M059J (cell line): ENCODE measurements at places on chromosomes 12 and 14. TPM values are rescaled to one million over a fixed set of nuclear protein-coding genes. Genes with fewer than 3 reads are reported as not detected.

The BCL7A gene
- 3.9 and 4.0 TPM in 2 replicates for total RNA-seq

The LRP1 gene
- total RNA-seq: 8.5 and 24.9 TPM in 2 replicates

The EXOC3L4 gene
- total RNA-seq: not detected in 2 replicates

The RSRC2 gene
- 33.1 and 38.1 TPM in 2 replicates for total RNA-seq

The DIO3 gene
- not detected in 2 replicates for total RNA-seq

The SLC25A47 gene
- not detected in 2 replicates for total RNA-seq

The LALBA gene
- not detected in 2 replicates for total RNA-seq

The LHX5 gene
- 0.02 TPM in 1 of 2 replicates, not detected in the other for total RNA-seq

The TCHP gene
- total RNA-seq: 12.7 and 13.8 TPM in 2 replicates

The TGM1 gene
- 0.05 and 0.12 TPM in 2 replicates for total RNA-seq

The POTEM gene
- total RNA-seq: not detected in 2 replicates

The LBHD2 gene
- not detected in 2 replicates for total RNA-seq

The AP5M1 gene
- total RNA-seq: 39.5 and 46.9 TPM in 2 replicates

The CLEC7A gene
- 38.9 and 40.5 TPM in 2 replicates for total RNA-seq

The CAPZA3 gene
- total RNA-seq: not detected in 2 replicates

The CLEC4C gene
- not detected in 2 replicates for total RNA-seq

The TMCC3 gene
- total RNA-seq: 0.12 and 0.54 TPM in 2 replicates

The FSCB gene
- not detected in 2 replicates for total RNA-seq

The IRAK3 gene
- total RNA-seq: 0.02 and 0.05 TPM in 2 replicates

The COX8C gene
- total RNA-seq: not detected in 2 replicates

The OR5AU1 gene
- not detected in 2 replicates for total RNA-seq

The IAPP gene
- total RNA-seq: not detected in 2 replicates

The SPX gene
- total RNA-seq: 0.39 and 0.47 TPM in 2 replicates

The CELA1 gene
- not detected in 2 replicates for total RNA-seq

The KCTD10 gene
- total RNA-seq: 31.8 and 37.9 TPM in 2 replicates

The ITGA5 gene
- 419 and 625 TPM in 2 replicates for total RNA-seq

The PRH2 gene
- total RNA-seq: not detected in 2 replicates

The INHBE gene
- 0.42 and 1.4 TPM in 2 replicates for total RNA-seq

The CAPS2 gene
- 2.5 and 3.7 TPM in 2 replicates for total RNA-seq

The CCDC198 gene
- total RNA-seq: not detected in 2 replicates

The KRT71 gene
- not detected in 2 replicates for total RNA-seq

The GALNT8 gene
- total RNA-seq: not detected in 2 replicates

The PRH1 gene
- total RNA-seq: 3.6 and 14.5 TPM in 2 replicates

The RNASE7 gene
- not detected in 2 replicates for total RNA-seq

The NUAK1 gene
- total RNA-seq: 13.0 and 14.9 TPM in 2 replicates

The NKX2-1 gene
- total RNA-seq: 0.10 TPM in 1 of 2 replicates, not detected in the other

The EIF4B gene
- total RNA-seq: 248 and 279 TPM in 2 replicates

The BDKRB1 gene
- total RNA-seq: 0.10 and 1.7 TPM in 2 replicates

The PWP1 gene
- total RNA-seq: 61.4 and 76.0 TPM in 2 replicates

The CD69 gene
- 1.2 TPM in 2 replicates for total RNA-seq

The CISTR gene
- total RNA-seq: not detected in 2 replicates

The TXNRD1 gene
- 301 and 461 TPM in 2 replicates for total RNA-seq

The TMEM132C gene
- total RNA-seq: not detected in 2 replicates

The AQP2 gene
- not detected in 2 replicates for total RNA-seq

The TBX3 gene
- total RNA-seq: 50.3 and 90.4 TPM in 2 replicates

The KLHL33 gene
- total RNA-seq: not detected in 2 replicates

The GUCY2C gene
- not detected in 2 replicates for total RNA-seq

The FAM90A1 gene
- 0.07 TPM in 1 of 2 replicates, not detected in the other for total RNA-seq

The TSHR gene
- not detected in 2 replicates for total RNA-seq
